ENCODE measurements at places on chromosomes 11 and 22. TPM values are rescaled to one million over a fixed set of nuclear protein-coding genes. Genes with fewer than 3 reads are reported as not detected.

PRR33 gene
- polyA plus RNA-seq = not detected

DNA sequence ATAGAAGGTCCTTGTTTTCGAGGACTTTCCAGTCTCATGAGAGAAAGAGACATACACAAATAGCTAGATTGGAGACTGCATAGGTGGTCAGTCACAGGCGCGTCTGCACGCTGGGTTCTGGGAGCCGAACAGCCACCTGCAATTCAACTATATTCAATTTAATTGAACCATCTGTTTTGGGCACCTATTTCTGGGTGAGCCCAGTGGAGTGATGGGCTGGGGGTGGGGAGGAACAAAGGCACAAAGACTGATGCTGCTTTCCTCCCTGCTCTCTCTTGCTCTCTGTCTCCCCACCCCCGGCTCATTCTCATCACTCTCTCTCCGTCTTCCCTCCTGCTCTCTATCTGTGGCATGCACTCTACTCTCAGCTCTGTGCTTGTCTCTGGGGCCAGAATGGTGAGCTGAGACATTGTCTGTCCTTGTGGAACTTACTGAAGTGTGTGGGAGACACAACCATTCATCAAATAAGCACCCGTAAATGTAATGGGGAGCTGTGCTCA is 48.1 kb upstream of the B3GAT1 start:
- H3K27me3 ChIP-seq = no peaks in the 10 kb centered on the region
- H3K4me1 ChIP-seq = no peaks in the 10 kb centered on the region
- H3K4me3 ChIP-seq = no peak overlapping the region
- H3K27ac ChIP-seq = no peak overlapping the region

DNA sequence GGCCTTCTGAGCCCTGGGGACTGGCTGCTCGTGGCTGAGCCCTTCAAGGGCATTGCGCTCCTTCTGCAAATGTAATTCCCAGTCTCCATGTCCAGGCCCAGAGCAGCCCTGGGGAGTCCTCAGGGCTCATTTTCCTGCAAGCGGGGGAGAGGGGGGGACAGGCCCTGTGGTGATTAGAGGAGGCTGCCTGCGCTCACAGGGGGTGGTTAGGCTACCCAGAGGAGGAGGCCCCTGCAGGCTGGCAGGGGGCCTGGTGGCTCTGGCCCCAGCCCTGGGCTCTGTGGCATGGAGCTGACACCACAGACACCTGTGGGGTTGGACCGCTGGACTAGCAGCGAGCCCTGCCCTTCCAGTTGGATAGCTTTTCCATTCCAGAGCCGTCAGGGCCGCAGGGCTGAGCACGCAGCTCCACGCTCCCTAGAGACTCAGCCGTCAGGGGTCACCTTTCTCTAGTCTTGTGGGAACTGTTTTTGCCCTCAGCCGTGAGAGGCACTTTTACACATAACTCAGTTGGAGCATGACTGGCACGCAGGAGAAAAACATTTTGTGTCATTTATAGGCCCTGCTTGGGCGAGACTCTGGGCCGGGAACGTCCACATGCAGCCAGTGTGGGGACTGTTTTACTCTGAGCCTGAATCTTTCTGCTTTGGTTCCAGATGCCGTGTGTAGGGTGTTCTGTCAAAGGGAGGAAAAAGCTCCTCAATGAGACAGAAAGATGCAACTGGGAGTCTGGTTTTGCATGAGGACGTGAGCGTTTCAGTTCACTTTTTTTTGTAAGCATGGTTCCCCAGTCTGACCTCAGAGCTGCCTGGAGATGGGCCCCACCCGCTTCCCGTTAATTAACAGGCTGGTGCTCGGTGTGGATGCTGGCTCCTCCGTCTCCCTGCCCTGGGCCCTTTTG is 58.1 kb downstream of the LRP5 start:
- H3K27me3 ChIP-seq = peaks cover 20% of the 10 kb centered on the region
- no peaks in the 10 kb centered on the region for H3K36me3 ChIP-seq
- DNase-seq = peak; percentile 65

- H3K4me3 ChIP-seq = no peak overlapping the region
- no peak for DNase-seq
- H3K4me1 ChIP-seq = no peaks in the 10 kb centered on the region
- no peak overlapping the region for H3K27ac ChIP-seq
- H3K27me3 ChIP-seq = no peaks in the 10 kb centered on the region
These were observed 302.8 kb downstream of the FAT3 start for GRCh38 chr11:92527467-92527866.

TMPRSS5 gene
- polyA plus RNA-seq = not detected

DNA sequence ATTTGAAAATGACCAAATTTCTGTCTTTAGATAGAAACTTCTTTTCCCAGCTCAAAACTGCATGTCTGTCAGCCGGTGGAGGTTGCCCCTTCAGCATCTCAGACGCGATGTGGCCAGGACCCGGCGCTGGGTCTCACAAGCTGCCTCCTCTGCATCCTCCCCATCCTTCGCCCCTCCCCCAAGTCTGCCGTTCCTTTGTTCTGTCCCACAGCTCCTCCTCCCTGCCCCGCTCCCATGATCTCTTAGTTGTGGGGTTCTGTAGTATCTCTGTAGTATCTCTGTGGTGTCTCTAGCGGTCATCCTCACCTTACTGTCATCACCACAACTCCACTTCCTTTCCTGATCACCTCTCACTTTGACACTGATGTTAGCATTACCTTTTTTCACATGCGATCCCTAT is 49.9 kb downstream of the TRAF6 start:
- H3K27ac ChIP-seq = no peak overlapping the region
- peaks cover 7% of the 10 kb centered on the region for H3K4me1 ChIP-seq
- no peaks in the 10 kb centered on the region for H3K36me3 ChIP-seq

OR52E8 gene
- polyA plus RNA-seq = not detected
